Karpas-422 (cell line): ENCODE measurements at places on chromosomes 4 and X. TPM values are rescaled to one million over a fixed set of nuclear protein-coding genes. Genes with fewer than 3 reads are reported as not detected.

GRCh38 chr4:85676850-85677590 lies 202.1 kb downstream of the ARHGAP24 start:
- DNase-seq, result no peak

- DNase-seq, result no peak
These were observed 8.3 kb upstream of the PF4V1 start for GRCh38 chr4:73844806-73845205.

DNA sequence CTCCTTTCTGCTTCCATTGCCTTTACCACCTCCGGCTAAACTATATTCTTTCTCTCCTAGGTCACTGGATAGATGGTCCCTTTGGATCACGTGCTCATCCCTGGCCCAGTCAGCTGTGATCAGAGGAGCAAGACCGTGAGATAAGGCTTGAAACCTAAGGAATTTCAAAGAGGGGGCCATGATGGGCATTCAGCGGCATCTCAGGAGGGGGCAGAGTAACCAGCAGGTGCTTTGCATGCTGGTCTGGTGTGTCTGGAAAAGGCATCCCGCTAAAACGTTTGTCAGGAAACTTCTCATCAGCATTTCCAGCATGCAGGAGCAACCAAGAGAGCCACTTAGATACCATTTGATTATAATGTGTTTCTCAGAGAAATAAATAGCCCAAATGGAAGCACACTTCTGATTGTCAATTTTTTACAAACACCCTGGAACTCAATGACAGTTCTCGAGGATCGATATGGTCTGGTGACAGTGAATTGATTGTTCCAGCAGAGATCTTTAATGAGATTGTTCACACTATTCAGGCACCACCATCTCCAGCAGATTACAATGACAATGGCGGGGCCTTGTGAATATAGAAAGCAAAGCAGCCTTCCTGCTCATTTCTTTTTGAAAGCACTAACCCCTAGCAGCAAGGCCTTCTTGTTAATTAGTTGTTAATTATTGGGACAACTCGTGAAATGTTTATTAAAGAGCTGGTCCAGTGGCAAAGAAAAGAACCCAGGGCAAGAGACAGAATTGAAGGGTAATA lies 327.1 kb downstream of the PTTG2 start:
- no peak for DNase-seq

GRCh38 chr4:39323821-39324220 lies 42.3 kb downstream of the RFC1 start:
- no peak for DNase-seq

DNA sequence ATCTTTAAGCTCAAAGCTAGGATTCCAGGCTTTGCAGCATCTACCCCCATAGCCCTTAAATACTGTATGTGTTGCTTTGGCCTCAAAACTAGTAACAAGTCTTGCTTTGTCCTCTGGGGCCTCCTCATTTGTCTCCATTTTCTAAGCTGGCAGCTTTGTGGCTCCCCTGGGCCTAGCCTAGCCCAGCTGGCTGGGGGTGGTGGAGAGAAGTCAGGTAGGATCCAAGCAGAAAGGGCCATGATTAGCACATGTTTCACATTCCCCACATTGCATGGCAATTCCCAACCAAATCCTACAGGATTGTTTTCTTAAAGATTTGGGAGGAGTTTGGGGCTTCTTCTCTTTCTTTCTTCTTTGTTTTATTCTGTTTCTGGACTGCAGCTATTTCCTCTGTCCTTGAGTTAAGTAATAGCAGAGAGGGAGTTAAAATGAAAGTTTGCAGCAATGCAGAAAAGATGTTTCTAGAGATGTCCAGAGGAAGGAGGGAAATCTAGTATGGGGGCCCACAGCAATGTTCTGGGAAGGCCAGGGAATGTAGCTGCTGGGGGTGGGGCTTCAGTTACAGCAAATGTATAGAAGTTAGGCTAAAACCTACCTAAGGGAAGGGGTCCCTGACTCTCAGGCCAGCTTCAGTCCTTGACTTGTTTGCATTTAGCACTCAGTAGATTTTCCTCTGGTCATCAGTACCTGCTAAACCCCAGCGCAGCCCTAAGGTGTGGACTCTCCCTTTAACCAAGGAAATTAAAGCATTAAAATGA lies 92.1 kb downstream of the SHROOM4 start:
- no peak for DNase-seq

SMR3B gene
- total RNA-seq, result not detected in 2 replicates

TMPRSS11D gene
- not detected in 2 replicates for total RNA-seq

DNA sequence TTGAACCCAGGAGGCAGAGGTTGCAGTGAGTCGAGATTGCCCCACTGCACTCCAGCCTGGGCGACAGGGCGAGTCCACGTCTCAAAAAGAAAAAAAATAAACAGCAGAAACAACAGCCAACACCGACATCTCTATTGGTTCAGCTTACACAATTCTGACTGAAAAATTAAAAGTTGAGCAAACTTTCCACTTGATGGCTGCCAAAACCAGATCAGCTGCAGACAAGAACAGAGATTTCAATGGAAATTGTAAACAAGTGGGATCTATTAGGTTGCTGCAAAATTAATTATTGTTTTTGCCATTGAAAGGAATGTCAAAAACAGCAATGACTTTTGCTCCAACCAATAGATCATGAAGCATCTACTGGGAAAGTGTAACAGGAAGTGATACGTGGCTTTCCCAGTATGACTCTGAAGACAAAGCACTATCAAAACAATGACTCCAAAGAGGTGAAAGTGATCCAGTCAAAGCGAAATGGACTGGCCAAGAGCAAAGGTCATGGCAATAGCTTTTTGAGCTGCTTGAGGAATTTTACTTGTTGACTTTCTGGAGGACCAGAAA lies 26.3 kb downstream of the UPF3B start:
- DNase-seq, result no peak
